ENCODE measurements at places on chromosomes 3 and 15.

- DNase-seq: peak; percentile 31
Observed at GRCh38 chr15:57060799-57061198, 142.4 kb downstream of the TCF12 start.

- DNase-seq: no peak
Observed at GRCh38 chr15:30033763-30034162, 49.0 kb upstream of the GOLGA8J start.

- DNase-seq: peak; percentile 94
Observed at GRCh38 chr3:61561374-61562041, at the start of gene PTPRG. Gene PTPRG (plus strand): TSS chr3:61561571. CDS start chr3:61562288, 717 bp downstream.

- no peak for DNase-seq
Observed at GRCh38 chr15:42191610-42192346, 16.3 kb downstream of the VPS39 start.

- DNase-seq: peak; percentile 79
Observed at GRCh38 chr3:105527949-105528348, 161.2 kb downstream of the ALCAM start.

GRCh38 chr3:196274585-196274984 is 12.9 kb downstream of the PCYT1A start:
- DNase-seq: peak; percentile 53

Measured in MCF 10A (cell line).